ENCODE measurements at places on chromosomes 4 and X.

GRCh38 chr4:127708985-127709384, 21.2 kb upstream of the SLC25A31 start:
- peak; percentile 73 for DNase-seq

GRCh38 chr4:114078636-114079035, 99.2 kb upstream of the ARSJ start:
- peak; percentile 56 for DNase-seq

DNA sequence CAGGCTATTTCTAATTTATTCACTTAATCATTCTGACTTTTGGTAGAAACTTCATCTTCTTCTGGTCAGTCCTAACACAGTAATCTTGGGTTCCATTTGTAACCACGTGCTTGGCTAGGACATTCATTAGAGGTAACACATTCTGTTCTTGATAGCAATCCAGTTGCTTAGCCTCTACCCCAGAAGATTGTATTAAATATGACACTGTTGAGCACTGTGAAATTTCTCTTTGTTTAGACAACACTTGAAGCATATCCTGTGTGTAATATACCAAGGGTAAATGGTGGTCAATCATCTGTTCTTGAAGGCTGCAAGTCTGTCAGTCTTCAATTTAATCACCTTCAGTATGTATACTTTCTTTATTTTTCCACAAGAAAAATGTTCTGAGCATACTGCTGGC, 523.0 kb downstream of the ANKRD50 start:
- DNase-seq: no peak

- peak; percentile 53 for DNase-seq
These were observed 198.2 kb upstream of the PSAPL1 start for GRCh38 chr4:7632971-7633370.

DNA sequence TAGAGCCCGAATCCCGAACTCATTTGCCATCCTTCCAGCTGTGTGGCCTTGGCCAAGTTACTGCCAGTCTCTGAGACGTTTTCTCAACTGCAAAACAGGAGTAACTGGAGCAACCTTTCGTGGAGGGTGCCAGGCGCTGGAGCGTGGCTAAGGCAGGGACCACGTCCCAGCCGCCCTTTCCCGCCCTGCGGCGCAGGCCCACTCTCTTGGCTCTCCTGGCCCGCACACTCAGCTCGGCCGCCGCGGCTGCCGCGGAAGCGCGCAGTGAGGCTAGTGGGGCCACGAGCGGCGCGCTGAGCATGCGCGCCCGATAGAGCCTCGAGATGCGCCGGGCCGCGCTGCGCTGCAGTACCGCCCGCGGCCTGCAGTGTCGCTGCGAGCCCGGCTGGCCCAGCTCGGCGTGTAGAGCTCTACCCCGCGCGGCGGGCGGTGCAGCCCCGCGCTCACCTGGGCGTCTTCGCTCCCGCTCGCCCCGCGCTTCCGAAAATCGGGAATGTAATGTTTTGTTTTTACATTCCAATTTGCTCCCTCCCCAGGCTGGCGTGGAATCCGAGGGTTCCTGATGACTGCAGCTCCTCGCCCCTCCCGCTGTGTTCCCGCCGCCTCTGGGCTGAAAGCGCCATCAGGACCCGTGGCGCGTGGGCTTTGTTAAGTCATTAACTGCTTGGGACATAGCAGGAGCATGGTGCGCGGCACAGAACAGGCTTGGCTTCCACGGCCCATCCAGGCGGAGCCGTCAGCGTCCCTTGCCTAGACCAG, 4.0 kb upstream of the ZNF518B start:
- DNase-seq: peak; percentile 69

DNA sequence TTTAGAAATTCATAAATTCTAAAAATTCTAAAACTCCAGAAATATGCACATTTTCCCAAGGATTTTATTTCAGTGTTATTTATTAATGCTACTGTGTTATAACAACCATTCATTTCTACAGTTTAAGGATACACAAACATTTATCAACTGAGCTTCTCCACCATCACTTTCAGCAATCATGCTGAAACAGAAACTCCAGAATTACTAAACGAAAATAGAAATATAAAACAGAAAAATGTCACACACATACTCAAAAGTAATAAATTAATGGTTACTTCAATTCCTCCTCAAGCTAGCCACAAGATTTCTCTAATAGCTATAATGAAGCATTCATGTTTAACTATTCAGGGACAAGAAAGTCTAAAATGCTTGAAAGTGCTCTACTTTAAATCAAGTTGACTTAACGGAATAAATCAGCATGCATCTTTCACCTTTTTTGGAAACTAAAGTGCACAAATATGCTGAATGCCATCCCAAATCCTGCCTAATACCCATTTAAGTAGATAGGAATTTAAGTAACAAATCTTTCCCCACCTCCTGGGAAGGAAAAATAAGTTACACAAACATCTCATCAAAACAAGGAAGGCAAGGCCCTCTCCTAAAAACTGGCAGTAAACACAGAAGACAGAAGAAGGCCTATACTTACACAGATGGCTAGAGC, 563 bp downstream of the FAM13A start:
- no peak for DNase-seq

DNA sequence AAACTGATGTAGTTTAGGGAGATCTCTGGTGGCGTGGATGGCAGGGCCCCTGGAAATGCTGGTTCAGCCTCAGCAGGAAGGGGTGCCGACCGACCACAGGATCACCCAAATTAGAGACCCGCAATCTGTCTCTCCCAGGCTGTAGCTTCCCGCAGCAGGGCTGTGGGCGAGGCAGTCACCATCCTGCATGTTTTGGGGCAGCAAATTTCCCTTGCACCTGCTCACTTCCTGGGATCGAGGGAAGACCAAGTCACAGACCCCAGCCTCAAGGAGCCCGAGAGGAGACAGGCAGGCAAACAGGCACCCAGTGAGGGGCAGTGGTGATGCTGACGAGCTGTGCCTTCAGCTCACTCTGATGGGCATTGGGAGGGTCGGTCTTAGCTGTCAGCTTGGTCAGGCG, 21.2 kb upstream of the GPR78 start:
- DNase-seq: no peak

GRCh38 chrX:44747317-44747716, 96.5 kb upstream of the DUSP21 start:
- DNase-seq: no peak

- DNase-seq: no peak
These were observed 137.2 kb downstream of the STPG2 start for GRCh38 chr4:98006060-98006459.

- DNase-seq: peak; percentile 83
These were observed 263.2 kb downstream of the IL15 start for GRCh38 chr4:141899541-141899940.

DNA sequence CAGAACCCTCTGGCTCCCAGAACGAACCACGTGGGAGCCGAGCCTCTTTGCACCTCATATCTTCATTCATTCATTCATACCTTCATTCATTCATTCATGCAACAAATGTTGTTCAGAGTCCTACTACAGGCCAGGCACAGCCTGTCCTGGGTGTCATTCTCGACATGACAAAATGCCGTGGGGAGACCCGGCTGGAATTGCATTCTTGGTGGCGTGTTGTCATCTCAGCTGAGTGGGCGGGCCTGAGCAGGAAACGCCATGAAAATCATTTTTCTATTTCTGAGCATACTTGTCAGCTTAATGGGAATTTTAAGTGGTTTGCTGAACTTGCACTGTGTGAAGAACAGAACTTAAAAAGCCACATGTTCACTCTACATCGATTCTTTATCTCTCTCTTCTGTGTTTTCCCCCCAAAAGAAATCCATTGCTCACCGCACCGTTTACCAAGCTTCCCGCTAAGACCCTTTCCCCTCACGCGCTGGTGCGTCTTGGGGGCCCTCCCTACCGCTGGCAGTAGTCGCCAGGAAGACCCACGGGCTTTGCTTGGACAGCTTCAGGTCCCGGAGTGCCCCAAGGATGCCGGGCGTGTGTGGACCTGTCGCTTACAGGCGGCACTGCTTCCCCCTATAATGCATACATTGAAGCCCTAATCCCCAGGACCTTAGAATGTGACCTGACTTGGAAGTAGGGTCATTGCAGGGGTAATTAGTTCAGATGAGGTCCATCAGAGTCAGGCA, 41.6 kb upstream of the HMX1 start:
- DNase-seq: no peak

- DNase-seq: no peak
These were observed 68.5 kb downstream of the CYTL1 start for GRCh38 chr4:4950561-4951290.
